Activated naive CD8-positive, alpha-beta T cell treated with anti-CD3 and anti-CD28 coated beads, Interleukin-2, amount 10 ng/mL, durations not matched to agents 7 days and 5 days (primary cell): ENCODE measurements at places on chromosomes 12 and 14.

GRCh38 chr12:117034701-117035151 is 64.5 kb downstream of the TESC start:
- DNase-seq = no peak

GRCh38 chr12:6272300-6273204 is 37.9 kb upstream of the PLEKHG6 start:
- DNase-seq = no peak

DNA sequence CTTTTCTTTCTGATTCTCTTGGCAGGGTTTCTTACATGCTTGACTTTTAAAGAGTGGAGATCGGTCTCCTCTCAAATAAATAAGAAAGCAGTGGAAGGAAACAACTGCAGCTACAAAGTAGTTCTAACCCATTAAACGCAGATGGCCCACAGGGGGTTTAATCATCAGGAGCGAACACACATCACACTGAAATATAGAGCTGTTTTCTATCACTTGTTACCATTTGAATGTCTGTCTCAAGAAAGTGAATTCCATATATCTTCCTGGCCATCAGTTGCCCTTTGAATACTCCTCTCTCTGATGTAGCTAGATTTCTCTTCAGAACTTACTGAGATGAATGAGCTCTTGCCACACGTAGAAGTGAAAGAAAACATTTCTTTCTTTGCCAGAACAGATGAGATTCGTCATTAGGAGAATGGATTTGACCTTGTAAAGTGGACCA is 29.1 kb downstream of the ALX1 start:
- DNase-seq = no peak

- DNase-seq = no peak
Observed at GRCh38 chr14:55092341-55092740, 36.7 kb upstream of the LGALS3 start.

DNA sequence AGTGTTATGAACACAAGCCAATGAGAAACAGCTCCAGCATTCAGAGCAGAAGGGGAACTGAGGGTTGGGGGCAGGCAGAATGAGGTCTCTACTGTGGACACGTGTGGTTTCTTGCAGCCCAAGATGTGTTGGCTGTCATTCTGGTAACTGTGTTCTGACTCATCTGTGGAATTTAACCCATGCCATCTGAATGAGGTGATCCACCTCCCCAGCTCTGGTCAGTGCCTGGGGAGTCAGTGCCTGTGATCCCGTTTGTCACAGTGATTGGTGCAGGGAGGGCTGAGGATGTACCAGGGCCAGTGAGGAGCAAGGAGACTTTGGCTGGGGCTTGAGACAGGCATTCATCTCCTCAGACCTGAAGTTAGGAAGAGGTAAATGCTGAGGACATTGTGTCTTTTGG is 216.8 kb downstream of the MSRB3 start:
- no peak for DNase-seq
